ENCODE measurements at places on chromosomes 1 and 21. TPM values are rescaled to one million over a fixed set of nuclear protein-coding genes. Genes with fewer than 3 reads are reported as not detected.

Gene C1orf226
- total RNA-seq = 0.16 TPM

Gene ANKRD45
- 0.11 TPM for total RNA-seq

Gene VASH2
- total RNA-seq = 0.53 TPM

Gene PERM1
- total RNA-seq = not detected

Gene TAS1R1
- total RNA-seq = not detected

Gene CKS1B
- 196 TPM for total RNA-seq

Gene AMIGO1
- total RNA-seq = 2.0 TPM

Measured in activated CD4-positive, alpha-beta T cell treated with anti-CD3 and anti-CD28 coated beads for 36 hours (primary cell).